CD4-positive, alpha-beta T cell treated with Interleukin-15 for 1 hour (primary cell): ENCODE measurements at places on chromosomes 2 and 18.

- DNase-seq = no peak
These were observed 22.8 kb upstream of the CCNYL1 start for GRCh38 chr2:207688597-207688996.

- no peak for DNase-seq
These were observed 639.3 kb downstream of the ADCYAP1 start for GRCh38 chr18:1544016-1544415.

DNA sequence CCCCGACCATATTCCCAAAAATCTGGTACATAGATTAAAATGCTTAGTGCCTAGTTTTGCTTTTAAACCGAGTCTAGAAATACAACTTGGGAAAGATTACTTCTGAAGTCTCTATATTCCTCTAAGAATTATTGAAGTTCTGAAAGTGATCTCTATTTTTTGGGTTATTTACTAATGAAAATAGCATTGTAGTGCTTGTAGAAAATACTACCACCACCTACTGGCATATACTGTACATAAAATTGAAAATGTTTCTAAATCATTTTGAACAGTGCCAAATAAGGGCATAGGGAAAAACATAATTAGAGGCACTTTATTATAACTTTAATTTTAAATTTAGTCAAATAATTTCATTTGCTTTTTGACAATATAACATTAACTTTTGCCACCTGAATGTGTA is 1399.6 kb upstream of the ZEB2 start:
- DNase-seq = no peak

DNA sequence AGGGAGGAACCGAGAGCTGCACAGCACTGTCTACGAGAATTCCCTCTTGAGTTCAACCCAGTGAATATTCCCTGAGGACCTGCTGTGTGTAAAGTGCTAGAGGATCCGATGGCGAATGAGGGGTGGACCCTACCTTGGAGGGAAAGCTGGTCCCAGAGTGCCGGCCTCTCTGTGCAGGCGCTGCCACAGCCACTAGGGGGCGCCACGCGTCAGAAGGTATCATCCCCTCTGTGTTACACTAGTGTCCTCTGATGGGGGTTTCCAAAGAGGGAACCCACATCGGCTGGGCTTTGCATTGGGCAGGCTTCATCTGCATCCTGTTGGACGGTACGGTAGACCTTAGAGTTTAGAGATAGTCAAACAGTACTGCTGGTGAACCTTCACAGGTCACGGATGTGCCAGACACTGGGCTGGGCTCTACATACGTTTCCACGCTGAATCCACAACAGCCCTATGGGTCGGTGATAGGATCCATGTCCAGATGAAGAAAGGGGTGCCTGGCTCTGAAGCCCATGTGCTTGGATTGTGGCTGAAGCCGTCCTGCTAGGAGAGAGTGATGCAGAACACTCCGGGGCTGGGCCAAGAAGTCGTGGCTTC is 39.0 kb downstream of the COA5 start:
- peak; percentile 44 for DNase-seq

DNA sequence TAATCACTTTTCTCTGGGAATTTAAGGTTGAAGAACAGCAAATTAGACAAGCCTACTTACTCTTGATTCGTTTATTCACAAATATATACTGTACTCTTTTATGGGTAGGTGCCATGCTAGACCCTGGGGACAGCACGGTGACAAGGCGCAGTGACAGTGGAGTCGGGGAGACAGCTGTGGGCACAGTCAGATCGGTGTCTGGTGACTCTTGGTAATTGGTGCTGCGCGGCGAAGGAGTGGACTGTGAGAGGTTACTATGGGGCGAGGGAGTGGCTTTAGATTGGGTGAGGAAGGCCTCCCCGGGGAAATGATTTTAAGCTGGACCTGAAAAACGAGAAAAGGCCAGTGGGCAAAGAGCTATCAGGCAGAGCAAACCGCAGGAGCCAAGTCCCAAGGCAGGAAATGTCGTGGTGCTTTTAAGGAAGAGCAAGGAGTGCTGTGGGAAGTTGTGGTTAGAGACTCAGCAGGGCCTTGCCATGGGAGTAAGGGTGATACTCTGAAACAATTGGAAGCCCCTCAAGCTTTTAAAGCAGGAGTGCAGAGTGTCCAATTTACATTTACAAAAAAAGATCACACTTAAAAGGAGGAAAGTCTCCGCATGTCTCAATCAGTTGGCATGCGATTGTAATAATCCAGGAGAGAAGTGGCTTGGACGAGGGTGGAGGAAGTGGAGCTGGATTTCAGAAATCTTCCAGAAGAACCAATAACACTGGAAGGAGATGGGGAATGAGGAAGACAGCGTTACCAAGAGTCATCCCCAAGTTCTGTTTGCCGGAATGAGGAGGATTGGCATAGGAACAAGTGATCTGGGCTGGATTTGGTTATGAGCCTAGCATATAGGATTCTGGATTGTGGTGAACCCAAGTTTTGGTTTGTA is 36.1 kb upstream of the TXNDC2 start:
- peak; percentile 49 for DNase-seq

DNA sequence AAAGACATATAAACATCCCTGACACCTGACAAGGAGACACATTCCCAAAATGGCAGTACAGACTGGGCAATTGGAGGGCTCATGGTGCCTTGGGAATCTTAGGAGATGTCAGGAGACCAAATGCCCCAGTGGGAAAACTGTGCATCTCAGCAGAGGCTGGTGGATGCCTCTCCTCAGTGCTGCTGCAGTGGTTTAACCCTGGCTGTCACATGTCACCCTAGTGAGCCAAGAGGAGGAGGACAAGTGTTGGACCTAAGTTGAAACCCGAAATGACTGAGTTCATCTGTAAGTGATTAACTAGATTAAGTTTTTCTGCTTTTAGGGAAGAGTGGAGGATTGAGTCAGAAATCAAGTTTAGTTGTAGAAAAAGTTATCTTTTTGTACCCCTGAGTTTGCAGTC is 5.2 kb upstream of the NAGK start:
- no peak for DNase-seq

GRCh38 chr2:239559417-239560261 is 158.8 kb upstream of the HDAC4 start:
- no peak for DNase-seq

DNA sequence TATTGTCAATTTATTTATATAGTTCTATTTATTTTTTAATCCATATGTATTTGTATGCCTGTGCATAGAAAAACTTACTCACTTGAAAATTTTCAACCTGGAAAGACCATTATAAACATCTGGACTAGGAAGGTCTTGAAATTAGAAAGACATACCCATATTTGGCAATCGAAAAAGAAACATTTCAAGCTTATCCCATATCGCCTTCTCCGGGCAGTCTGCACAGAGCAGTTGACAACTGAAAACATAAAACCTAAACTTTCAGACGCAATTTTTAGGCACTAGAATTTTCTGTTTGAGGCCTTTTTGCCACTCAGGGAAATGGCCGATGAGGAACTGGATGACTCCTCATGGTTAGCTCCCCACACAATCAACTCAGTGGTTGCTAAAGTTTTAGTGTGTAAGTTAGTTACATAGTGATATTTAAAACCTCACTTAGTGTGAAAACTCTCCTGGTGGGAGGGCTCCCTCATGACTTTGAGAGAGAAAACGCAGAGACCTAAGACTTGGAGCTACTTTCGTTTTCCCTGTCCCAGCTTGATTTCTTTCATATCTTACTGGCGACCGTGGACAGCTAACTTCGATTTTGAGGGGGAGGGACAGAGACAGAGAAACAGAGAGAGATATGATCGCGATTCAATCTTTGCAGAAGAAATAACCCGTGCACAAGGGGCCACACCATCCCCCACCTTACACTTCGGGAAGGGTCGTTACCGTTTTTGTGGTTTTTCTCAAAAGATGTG is 3.2 kb upstream of the HOXD12 start:
- DNase-seq = no peak

GRCh38 chr18:14029512-14029911 is 102.7 kb downstream of the ZNF519 start:
- DNase-seq = no peak

- no peak for DNase-seq
These were observed 16.5 kb downstream of the DYNC1I2 start for GRCh38 chr2:171703574-171704347.

- DNase-seq = no peak
These were observed 80.3 kb downstream of the ZFP36L2 start for GRCh38 chr2:43146083-43146482.

GRCh38 chr2:216092646-216093045 is 10.9 kb downstream of the TMEM169 start:
- no peak for DNase-seq

DNA sequence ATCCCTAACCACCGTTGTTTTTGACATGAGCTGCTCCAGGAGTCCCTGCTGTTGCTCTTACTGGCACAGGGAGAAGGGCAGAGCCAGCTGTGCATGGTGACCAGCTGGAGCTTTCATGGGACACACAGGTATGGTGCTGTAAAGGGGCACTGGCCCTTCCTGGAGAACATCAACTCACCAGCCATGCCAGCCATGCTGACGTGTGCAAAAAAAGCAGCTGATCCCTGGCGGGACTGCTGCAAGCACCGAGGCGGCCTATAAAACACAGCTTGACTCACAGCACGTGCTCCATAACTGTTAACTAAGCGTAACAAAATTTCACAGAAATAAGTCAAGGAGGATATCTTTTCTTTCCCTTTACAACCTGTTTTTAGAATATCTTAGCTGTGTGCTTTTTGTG is 165.1 kb downstream of the TMEM163 start:
- no peak for DNase-seq

GRCh38 chr2:26925100-26925791 is 45.2 kb upstream of the MAPRE3 start:
- no peak for DNase-seq

DNA sequence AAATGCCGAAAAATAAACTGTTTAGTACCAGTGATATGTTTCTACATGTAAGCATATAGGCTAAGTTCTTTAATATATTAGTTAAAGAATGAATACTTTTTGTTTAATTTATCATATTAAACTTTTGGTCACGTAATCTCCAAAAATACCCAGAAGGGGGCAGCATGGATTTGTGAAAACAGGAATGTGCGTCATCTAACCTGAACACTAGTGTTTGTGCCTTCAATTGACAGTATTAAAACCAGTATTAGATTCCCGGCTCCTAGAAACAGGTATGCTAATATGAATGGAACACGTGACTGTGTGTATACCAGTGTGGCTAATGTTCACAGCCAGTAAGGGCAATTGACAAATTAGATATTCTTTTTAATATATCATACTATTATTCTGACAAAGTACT is 51.8 kb downstream of the WDR7 start:
- no peak for DNase-seq

DNA sequence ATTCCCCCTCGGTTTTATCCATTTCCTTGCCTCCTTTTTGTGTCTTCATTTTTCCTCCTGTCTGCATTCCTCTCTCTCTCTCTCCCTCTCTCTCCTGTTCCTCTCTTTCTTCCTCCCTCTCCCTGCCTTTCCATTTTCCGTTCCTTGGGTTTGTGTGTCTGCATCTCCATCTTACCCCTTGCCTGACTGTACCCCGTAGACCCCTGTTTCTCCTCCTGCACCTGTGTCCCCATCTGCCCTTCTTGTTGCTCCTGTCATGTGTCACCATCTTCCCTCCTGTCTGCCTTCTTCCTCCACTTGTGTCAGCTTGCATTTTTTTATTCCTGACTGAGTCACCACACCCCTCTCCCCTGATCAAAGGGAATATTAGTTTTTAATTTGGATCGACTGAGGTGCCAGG is 1.8 kb downstream of the CDK5R2 start:
- no peak for DNase-seq

- DNase-seq = no peak
These were observed 213.9 kb upstream of the ITGA4 start for GRCh38 chr2:181243319-181243718.

DNA sequence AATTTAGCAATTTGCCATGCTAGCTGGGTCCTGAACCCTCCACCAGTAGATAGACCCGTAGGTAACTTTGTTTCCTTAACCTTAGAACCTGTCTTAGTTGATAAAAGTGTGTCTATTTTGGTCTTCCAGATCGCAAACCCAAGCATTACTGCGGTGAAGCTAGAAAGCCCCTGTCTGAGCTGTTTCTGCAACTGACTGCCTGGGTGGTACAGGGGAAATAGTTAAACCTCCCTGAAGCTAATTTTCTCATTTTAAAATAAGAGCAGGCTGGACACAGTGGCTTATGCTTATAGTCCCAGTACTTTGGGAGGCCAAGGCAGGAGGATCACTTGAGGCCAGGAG is 101.7 kb upstream of the MSH2 start:
- DNase-seq = no peak

GRCh38 chr2:43576981-43577892 is 18.6 kb downstream of the THADA start:
- peak; percentile 29 for DNase-seq

DNA sequence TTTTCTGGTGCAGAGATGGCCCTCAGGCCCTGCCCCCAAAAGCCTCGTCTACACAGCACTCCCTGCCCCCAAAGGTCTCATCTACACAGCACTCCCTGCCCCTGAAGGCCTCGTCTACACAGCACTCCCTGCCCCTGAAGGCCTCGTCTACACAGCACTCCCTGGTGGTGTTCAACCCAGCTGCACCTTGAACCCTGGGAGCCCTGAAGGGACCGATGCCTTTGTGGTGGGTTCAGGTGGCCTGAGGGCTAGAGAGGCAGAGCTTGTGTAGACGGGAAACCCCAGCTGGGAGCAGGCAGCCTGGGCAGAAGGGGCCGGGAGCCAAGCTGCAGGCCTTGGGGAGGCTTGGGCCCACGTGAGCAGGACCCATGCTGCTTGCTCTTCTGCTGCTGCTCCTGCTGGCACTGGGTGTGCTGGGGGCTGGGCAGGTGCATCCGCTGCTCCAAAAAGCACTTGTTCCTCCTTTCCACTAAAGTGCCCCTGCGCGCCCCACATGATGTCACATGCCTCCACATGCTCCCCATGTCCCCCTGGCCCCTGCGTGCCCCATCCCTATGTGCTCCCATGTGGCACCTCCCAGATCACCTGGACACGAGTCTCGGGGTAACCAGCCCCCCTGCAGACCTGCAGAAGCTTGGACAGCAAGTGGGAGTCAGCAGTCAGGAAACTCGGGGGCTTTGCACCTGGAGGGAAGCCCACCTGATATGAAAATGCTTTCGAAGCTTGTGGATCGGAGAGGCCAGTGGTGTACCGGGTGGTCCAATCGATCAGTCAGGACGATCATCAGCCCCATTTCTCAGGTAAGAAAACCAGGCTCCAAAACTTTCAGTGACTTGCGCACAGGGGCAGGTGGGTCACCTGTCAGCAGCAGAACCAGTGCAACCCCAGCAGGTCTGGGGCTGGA is 94.9 kb upstream of the CTDP1 start:
- DNase-seq = peak; percentile 14

DNA sequence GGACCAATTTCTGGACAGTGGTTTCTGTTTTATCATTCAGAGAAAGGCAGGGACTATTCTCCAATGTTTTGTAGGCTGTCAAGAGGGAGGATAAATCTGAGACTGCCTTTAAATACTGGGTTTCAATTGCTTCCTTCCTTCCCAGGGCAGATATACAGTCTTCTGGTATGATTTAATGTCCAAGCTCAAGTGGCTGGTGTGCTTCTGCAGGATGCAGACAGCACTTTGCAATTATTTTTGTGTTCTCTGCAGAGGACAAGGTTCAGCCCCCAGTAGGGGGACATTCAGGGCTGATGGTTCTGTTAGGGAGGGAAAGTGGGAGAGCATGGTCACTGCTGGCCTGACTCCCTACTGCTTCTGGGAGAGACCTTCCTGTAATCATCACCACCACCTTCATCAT is 4.6 kb upstream of the BOD1L2 start:
- DNase-seq = no peak
